ENCODE measurements at places on chromosomes 16 and 17. TPM values are rescaled to one million over a fixed set of nuclear protein-coding genes. Genes with fewer than 3 reads are reported as not detected.

DNA sequence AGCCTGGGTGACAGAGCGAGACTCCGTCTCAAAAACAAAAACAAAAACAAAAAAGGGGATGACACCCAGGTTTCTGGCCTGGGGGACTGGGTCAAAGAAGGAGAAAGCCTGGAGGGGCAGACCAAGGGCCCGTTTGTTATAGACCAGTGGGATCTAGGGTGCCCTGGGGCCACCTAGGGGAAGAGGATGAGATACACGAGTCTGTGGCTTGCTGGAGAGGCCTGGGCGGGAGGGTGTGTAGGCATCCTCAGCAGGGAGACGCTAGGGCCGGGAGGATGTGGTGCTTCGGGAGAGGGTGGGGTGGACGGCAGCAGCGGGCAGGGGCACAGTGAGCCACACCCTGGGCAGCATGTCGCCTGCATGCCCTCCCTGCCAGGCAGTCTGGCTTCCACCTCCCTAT lies 17.1 kb upstream of the CRK start:
- DNase-seq, result no peak

- no peak for DNase-seq
These were observed 11.1 kb downstream of the CD300LG start for GRCh38 chr17:43857957-43858600.

GRCh38 chr17:83135692-83136091 lies 56.3 kb downstream of the METRNL start:
- peak; percentile 27 for DNase-seq

GRCh38 chr16:88473666-88474534 lies 20.8 kb downstream of the ZFPM1 start:
- no peak for DNase-seq

- no peak for DNase-seq
These were observed 36.1 kb upstream of the ATP2C2 start for GRCh38 chr16:84331998-84332780.

GRCh38 chr16:12271006-12271405 lies 294.5 kb downstream of the SNX29 start:
- DNase-seq, result no peak

- no peak for DNase-seq
These were observed 59.7 kb downstream of the PLCG2 start for GRCh38 chr16:81838794-81839193.

DNA sequence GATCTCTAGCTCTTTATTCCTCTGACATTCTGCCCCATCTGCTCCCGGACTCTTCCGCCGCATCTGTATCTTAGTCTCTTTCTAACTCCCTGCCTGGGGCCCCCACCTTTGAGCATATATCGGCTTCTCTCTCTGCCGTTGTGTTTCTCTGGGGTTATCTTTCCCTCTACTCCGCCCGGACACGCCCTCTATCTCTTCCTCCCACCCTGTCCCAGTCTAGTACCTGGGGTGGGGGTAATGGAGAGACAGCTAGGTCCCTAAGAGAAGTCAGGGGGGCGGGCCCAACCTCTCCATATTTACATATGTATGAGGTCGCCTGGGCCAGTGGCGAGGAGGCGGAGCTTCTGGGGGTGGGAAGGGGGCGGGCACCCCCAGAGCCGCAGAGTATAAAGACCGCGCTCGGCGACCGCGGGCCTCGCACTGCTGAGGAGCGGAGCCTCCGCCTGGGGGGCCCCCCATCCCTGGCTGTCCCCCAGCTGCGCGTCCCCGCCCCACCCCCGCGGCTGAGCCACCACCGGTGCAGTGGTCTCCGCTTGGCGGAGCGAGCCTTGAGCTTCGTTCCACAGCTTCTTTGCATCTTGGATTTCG lies at the start of gene ATP1B2:
Gene ATP1B2, plus strand, starts transcription at position 418 of the 588 bp plus-strand sequence. CDS start 593 bp downstream, outside the sequence.
- DNase-seq, result peak; percentile 63

GRCh38 chr17:8952191-8952590 lies 13.3 kb downstream of the PIK3R5 start:
- no peak for DNase-seq

GRCh38 chr16:77111056-77111565 lies 79.9 kb upstream of the MON1B start:
- no peak for DNase-seq

GRCh38 chr16:88009563-88010342 lies 58.5 kb downstream of the BANP start:
- no peak for DNase-seq

DNA sequence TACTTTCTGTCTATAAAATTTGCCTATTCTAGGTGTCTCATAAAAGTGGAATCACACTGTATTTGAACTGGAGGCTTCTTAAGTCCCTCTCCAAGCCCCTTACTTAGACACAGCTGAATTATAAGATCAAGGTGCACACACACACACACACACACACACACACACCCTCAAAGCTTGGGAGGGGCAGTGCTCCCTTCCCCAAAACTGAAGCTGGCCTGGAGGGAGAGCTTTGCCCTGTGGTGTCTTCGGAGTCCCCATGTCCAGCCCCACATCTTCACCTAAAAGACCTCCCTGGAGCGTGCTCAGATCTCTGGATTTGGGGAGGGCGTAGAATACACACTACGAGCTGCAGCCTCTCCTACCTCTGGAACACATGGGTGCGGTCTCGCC lies 828 bp downstream of the EMP2 start:
- no peak for DNase-seq

- no peak for DNase-seq
These were observed 6.9 kb downstream of the FBXO31 start for GRCh38 chr16:87376660-87377059.

DNA sequence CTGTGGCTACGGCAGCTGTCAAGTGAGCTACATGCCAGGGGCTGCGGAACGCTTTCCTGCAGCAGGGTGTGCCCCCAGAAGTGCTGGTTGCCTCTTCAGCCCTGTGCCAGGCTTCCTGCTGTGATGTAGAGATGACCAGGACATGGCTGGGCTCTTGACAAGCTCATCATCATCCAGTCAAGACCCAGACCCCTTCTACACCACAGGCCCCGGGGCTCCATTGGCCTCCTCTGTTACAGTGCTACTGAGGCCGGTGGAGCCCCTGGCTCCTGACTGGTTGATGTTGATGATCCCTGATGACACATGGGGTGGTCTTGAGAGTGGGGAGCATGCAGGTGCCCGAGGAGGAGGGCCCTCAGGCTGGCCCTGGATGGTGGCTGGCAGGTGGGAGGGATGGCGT lies 50.1 kb downstream of the B9D1 start:
- DNase-seq, result no peak

GRCh38 chr17:5031365-5032082 lies 3.7 kb downstream of the SLC52A1 start:
- peak; percentile 70 for DNase-seq

- no peak for DNase-seq
These were observed 62.4 kb downstream of the CCDC182 start for GRCh38 chr17:57682701-57683100.

DNA sequence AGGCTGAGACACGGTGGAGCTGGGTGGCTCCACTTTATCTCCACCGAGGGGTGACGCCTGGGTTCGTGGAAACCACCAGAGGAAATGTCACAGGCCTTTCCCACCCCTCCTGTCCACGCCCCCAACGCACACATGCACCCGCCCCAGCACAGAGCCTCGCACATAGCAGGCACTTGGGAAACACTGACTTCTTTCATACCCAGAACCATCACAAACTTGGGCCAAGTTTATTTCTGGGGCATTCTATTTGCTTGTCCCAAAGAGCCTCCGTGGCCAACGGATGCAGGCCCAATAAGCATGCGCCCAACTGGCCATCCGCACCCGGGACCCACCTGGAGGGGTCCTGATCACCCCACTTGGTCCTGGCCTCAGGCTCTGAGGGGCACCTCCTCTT lies 3.3 kb downstream of the BCAR1 start:
- no peak for DNase-seq

DNA sequence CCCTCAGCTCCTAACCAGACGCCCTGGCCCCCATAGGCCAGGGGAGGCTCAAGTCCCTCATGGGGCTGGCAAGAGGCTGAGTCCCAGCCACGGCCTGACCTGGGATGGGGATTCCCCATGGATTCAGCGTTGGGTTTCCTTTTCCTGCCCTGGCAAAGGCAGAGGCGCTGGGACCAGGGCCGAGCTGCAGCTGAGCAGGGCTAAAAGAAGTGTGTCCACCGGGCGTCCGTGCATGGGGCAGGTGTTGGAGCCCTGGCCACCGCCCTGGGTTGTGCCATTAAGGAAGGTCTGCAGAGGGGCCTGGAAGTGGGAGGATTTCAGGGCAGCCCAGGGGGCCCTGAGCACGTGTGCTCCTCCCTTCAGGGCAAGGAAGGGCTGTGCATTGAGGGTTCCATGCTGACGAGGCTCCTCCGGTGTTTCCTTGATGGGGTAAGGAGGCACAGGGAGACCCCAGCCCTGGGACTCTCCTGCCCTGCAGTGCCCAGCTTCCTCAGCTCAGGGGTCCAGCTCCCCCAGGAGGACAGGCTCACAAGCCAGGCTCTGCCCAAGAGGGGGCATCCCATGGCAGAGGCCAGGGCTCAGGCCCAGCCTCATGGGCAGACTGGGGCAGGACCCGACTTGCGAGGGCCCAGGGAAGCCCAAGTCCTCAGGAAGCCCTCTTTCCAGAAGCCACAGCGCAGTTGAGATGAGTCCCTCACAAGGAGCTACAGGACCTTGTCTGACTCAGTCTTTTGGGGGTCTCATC lies 10.1 kb downstream of the TBC1D26 start:
- DNase-seq, result no peak

DNA sequence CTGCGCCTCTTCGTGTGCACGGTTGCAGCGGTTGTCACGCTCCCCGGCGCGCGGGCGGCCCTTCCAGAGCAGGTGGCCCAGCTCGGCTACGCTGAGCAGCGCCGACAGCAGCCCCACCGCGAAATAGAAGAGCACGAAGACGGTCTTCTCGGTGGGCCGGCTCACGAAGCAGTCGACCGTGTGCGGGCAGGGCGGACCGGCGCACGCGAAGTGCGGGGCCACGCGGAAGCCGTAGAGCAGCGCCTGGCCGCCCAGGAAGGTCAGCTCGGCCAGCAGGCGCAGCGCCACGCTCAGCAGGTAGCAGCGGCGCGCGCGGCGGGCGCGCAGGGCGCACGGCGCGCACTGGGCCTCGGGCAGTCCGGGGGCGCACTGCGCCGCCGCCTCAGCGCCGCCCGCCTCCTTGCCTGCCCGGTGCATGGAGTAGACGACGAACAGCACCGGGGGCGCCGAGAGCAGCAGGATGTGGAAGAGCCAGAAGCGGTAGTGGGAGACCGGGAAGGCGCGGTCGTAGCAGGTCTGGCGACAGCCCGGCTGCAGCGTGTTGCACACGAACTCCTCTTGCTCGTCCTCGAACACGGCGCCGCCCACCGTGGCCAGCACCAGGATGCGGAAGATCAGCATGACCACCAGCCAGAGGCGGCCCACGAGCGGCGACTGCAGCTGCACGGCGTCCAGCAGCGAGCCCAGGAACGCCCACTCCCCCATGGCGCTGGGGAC lies 1.3 kb downstream of the GJD3 start:
- DNase-seq, result no peak

GRCh38 chr16:1723450-1724147 lies 17.6 kb downstream of the MAPK8IP3 start:
- peak; percentile 33 for DNase-seq

PPP1R27 gene
- total RNA-seq, result not detected

EPX gene
- total RNA-seq, result not detected

ALDH3A1 gene
- total RNA-seq, result 5.6 TPM

CBX2 gene
- total RNA-seq, result 1.2 TPM

SLC6A2 gene
- total RNA-seq, result 0.66 TPM

PRDM7 gene
- total RNA-seq, result not detected

HSD11B2 gene
- total RNA-seq, result 0.32 TPM

KRT32 gene
- not detected for total RNA-seq

Measured in breast epithelium (tissue), 4 donors.